Neuronal stem cell (in vitro differentiated cells): ENCODE measurements at places on chromosomes 11 and 22.

- no peak for DNase-seq
These were observed 13.9 kb upstream of the BAIAP2L2 start for GRCh38 chr22:38124236-38124974.

- DNase-seq: no peak
These were observed 901.2 kb downstream of the METTL15 start for GRCh38 chr11:29009426-29009825.

DNA sequence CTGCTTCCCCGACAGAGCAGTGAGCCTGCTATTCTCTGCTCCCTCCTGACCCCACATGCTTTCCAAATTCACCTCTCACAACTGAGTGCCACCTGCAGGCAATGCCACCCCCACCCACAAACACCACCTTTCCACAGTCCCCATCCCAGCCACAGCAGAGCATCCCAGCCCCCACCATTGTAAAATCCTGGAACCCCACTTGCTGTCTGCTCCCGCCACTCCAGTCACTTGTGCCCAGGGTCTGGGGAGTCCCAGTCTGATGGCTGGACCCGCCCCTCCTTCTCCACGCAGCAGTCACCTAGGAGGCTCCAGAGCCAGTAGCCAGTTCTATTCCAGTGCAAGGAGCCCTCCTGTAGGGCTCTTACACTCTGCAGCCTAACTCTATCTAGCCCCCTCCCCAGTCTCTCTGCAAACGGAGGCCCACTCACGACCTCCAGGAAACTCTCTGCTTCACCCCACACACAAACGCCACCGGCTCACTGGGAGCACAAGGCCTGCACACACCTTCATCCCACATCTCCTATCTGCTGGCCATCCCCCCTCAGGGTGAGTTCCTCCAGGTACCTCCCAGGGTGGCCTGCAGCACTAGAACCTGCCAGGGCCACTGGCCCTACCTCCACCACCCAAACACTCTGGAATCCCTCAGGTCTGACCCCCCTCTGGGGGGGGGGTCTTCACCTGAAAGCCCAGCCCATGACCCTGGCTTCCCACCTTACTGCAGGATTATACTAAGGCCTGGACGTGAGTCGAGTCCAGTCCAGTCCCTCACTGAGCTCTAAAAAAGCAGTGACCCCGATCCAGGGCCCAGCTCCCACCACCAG is 1.4 kb downstream of the GNB1L start:
- DNase-seq: no peak

DNA sequence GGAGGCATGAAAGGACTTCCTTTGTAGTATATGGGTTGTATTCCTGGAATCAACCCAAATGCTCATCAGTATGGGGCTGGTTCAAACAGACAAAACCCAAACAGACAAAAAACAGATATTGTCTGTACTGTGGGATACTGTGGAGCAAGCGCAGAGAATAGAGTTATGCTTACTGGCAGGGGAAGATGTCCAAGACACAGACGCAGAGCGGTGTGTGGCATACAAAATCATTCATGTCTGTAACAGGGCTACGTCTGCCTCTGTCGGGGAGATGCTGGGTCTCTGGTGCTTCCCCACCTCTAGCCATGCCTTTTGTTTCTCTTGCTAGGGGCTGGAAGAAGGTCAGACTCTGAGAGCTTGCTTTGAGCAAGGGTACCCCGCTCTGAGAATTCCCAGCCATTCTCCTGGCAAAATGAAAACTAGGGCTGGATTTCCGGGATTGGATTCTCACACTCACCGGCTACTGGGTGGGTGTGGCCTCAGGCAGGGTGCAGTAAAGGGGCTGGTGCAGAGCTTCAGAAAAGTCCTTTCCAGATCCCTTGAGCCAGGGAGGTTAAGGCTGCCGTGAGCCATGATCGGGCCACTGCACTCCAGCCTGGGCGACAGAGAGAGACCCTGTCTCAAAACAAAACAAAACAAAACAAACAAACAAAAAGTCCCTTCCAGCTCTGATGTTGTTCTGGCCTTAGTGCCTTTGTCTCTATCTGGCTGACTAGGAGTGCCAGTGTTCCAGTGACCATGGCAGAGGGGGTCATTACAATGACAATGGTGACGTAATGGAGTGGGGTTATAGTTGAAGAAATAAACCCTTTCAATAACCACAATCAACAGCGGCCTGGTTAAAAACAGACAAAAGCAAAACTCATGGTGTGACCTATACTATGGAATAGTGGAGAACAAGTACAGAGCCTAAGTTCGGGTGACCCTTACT is 2.9 kb upstream of the ABCC8 start:
- peak; percentile 86 for DNase-seq

DNA sequence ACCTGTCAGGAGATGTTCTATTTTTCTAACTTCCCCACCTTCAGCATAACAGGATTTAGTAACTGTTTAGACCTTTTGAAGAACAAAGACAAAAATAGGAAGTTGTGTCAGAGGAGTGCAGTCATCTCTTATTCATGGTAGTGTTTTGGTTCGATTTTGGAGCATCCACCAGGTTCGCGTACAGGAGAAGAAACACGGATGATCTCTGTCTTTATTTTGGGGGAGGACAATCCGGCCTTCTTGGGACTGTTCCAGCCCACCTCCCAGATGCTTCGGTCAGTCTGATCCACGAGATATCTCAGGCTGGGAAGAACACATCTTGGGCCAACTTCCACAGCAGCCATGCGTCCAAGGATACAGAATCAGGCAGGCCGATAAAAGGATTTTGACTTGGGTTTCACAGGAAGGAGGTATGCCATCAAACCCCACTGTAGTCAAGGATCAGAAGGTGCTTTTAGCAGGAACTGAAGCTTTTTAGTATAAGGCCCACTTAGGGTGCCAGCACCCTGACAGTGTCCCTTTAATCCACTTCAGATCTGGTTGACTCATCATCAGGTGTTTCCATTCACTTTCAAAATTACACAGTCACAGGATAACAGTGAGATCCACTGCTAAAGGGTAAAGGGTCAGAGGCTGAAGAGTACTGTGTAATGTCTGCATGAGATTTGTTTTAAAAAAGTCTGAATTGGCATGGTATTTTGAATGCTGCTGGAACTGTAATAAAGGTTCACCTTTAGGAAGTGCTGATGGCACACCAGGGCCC is 16.5 kb downstream of the PATZ1 start:
- DNase-seq: no peak

- no peak for DNase-seq
These were observed 8.3 kb upstream of the MMP1 start for GRCh38 chr11:102806296-102806695.

- no peak for DNase-seq
These were observed 23.9 kb downstream of the SMC1B start for GRCh38 chr22:45389546-45389945.

DNA sequence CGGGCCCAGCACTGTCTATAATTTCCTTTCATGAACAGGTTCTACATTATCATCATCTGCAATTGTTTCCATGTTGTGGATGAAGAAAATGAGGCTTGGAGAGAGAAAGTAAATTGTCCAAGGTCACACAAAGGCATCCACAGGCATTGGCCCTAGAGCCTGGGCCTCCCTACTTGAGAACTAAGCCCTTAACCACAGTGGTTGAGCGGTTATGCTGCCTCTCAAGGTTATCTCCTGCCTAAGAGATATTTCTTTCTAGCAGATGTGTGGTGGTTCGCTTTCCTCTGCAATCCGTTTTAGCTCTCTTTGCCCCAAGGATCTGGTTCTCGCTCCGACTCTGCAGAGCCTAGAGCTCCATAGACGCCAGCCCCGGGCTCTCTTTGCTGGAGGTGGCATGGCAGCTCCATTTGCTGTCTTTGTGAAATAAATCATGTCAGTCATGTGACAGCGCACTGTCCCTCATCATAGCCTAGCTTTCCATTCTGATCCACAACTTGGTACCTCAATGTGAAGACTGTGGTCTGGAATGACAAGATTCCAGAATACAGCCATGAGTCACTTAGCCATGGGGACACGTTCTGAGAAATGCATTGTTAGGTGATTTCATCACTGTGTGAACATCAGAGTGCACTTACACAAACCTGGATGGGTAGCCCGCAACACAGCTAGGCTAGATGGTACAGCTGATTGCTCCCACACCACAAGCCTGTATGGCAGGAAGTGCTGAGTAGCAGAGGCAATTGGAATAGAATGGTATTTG is 27.2 kb downstream of the RPS6KA4 start:
- DNase-seq: no peak

DNA sequence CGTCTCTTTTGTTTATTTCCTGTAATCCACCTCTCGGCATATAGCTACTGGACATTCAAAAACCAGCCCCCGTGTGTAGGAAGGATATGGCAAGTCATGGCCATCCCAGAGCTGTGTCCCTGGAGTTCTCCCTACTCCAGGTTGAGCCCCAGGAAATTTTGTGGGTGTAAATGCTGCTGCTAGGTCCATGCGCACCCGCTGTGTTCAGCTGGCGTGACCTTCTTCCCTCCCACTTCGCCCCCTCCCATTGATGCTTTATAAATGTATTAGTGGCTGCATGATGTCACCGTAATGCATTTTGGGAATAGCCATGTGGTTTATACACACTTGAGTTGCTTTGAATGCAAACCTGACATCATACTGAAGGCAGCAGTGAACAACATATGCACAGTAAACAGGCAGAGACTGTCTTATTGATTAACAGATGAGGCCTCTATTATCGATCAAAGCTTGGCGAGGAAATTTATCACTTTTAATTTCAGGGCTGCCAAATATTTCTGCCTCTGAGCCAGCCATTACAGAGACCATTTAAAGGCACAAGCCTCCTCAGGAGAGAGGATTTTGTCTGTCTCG is 113.6 kb upstream of the NNMT start:
- no peak for DNase-seq

GRCh38 chr22:30041475-30041874 is 38.8 kb upstream of the HORMAD2 start:
- no peak for DNase-seq

GRCh38 chr11:35292279-35292678 is 127.1 kb downstream of the SLC1A2 start:
- DNase-seq: no peak

DNA sequence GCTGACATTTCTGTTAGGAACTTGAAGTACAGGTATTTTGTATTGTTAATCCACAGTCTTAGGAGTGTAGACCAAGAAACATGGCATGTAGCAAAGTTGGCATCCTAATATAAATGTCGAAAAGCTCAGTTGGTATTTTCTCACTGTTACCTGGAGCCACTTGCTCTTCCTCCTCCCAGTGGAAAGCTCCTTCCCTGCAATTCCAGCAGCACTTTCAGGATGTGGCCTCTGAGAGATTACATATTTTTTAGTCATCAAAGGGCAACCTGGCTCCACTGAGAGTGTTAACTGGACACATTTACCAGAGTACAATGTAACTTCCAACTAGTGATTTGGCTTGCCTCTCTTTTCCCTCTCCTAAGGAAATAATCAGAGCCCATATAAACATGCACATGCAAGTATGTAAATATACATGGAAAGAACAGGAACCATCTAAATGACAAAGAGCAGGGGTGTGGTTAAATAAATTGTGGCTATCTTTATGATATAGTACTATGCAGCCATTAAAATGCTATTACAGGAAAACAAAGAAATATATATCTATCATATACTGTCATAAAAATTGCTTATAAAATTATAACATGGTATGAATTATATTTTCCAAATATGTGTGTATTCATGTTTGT is 14.3 kb upstream of the EED start:
- DNase-seq: no peak

DNA sequence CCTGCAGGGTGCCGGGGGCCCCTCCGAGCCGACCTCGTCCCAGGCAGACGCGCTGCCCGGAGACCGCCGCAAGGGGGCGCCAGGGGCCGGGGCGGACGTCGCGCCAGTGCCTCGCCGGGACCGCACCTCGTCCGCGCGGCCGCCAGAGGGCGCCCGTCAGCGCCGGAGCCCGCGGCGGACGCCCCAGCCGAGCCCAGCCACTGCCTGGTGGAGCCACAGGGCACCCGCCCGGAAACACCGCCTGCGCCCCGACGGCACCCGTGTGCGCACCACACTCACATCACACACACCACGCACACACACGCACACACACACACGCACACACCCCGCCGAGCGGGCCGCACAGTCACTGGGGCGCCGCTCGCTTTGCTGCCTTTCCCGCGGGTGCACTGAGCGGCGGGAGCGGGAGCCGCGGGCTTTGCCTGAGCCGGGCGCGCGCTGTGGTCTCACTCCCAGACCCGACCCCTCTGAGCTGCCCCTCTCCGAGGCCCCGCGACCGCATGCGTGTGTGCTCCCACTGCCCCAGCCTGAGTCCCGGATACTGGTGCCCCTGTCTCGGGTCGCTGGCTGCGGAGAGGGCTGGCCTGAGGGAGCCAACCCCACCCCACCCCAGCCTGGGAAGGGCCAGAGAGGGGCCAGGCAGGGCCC is 449.3 kb downstream of the OPCML start:
- peak; percentile 74 for DNase-seq

DNA sequence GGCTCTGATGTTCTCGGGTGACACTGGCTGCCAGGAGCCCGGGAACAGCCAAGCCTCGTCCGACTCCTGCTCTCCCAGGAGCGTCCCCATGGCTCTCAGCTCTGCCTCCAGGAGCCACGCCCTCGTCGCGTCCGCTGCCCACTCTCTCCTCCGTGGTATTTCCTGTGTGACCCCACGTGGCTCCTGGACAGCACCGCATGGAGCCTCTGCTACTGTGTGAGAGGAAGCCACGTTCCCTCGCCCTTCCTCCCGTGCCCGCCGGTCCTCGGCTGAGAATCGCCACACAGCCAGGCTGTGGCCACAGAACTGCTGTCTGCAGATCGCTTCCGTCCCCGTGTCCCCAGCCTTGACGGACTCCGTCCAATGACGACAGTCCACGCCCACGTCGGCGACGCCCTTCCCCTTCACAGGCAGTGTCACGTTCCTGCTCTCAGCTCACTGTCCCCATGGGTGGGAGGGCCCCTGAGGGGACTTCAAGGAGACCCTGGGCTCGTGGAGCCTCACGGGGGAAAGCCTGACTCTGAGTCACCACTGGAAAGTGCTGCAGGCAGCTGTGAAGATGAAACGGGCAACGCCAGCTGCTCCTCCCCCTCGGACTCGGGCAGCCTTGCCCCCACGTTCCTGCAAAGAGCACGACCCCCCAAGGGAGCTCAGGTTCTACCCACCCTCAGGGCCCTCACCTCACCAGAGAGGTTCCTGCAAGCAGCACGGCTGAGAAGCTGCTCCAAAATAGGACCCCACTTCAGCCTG is 458.5 kb downstream of the BRD1 start:
- DNase-seq: no peak

GRCh38 chr11:121648306-121648705 is 195.5 kb upstream of the SORL1-AS1 start:
- DNase-seq: no peak

- DNase-seq: peak; percentile 56
These were observed 11.2 kb upstream of the PPP2R1B start for GRCh38 chr11:111777094-111778046.

DNA sequence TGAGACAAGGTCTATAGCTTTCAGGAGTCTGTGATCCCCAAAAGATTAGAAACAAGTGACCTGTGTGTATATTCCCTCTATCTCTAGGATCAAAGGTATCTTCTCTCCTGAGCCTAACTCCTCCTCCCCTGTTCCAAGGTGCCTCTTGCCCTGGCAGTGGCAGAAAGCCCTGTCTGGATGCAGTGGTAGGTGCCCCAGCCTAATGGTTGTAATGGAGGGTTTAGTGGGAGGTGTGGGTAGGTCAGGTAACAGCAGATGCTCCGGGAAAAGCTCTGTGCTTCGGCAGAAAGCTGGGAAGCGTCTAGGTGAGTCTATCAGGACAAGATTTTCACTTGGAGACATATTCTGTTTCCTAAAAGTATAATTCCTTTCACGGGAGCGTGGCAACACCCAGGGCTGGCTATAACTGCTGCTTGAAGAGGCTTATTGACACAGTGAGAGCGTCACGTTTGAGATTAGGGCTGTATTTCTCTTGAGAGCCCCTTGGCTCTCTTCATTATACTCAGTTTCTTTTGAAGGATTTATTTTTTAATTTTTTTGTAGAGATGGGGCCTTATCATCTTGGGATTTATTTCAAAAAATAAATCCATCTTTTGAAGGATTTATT is 49.5 kb downstream of the PRR5L start:
- no peak for DNase-seq
